DMS53 (cell line): ENCODE measurements at places on chromosomes 5 and 9.

GRCh38 chr5:81609810-81610375 is 141.0 kb downstream of the SSBP2 start:
- DNase-seq: peak; percentile 28

DNA sequence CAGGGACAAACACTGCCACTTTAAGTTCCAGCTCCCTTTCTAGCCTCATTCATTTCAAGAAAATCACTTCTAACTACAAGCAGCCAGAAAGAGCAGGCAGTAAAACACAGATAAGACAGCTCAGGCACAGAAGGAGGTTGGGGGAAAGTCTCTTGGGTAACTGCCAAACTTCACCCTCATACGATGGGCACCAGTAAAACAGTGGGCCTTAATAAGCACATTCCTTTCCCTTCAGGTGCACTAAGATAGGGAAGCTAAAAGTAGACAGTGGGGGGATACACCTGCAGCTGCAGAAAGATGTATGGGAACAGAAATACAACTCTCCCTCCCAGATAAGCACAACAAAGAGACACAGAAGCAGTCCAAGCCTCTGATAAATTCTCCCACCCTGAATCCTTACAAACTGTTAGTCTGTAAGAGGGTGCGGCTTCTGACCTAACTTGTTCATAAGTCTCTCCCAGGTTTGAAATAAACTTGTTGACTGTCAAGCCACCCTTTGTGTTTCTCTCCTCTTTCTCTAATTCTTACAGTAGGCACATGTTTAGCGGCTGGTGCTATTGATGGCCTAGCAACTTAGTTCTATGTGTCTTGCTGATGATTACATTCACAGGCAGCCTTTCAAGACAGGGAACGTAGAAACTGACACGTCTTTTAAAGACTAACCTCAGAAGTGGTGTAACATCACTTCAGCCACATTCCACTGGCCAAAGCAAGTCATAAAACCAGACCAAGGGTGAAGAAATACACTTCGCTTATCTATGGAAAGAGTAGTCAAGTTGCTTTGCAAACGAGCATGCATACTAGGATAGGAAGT is 6.8 kb upstream of the CKS2 start:
- DNase-seq: no peak

DNA sequence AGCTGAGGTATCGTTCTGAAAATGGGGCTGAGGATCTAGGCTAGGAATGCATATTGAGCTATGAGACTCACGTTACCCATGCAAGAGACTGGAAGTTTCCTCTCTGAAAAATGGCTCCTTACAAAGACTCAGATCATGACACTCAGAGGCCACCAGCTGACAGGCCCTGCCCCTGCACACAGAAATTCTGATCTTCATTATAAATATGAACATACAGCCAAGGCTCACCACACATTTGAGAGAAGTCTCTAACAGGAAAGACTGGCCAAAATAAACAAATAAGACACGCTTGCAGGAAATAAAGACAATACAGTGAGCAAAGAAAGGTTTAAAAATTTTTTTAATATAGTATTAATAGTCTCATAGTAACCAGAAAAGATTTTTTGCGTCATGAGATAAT is 365.9 kb downstream of the NFIB start:
- DNase-seq: no peak

- DNase-seq: peak; percentile 94
Observed at GRCh38 chr9:121498150-121498486, 1.5 kb downstream of the GGTA1 start.

GRCh38 chr5:41788941-41789368 is 81.3 kb downstream of the OXCT1 start:
- DNase-seq: no peak

- peak; percentile 16 for DNase-seq
Observed at GRCh38 chr9:93978551-93978950, 23.4 kb upstream of the BARX1 start.

- no peak for DNase-seq
Observed at GRCh38 chr5:16051246-16051755, 128.3 kb downstream of the MARCHF11 start.

GRCh38 chr5:160511280-160511929 is 89.8 kb downstream of the PTTG1 start:
- DNase-seq: no peak

DNA sequence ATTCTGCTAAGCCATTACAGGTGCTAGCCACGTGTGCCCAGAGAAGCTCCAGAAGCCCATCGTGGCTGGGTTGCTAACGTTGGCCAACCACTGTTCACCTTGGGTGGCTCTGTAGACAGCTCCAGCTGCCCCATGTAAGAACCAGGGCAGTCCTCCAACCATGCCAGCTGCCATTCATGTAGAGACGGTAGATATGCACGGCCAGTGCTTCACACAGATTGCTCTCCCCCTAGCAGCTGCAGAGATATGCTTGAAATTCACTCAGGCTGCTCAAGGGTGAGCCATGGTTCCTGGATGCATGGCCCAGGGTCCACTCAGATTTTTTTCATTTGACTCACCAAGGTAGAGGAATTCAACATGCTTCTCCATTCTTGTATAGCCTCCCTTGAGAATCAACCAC is 31.0 kb downstream of the GADD45G start:
- peak; percentile 72 for DNase-seq

- no peak for DNase-seq
Observed at GRCh38 chr5:14146725-14147124, 3.6 kb downstream of the TRIO start.

DNA sequence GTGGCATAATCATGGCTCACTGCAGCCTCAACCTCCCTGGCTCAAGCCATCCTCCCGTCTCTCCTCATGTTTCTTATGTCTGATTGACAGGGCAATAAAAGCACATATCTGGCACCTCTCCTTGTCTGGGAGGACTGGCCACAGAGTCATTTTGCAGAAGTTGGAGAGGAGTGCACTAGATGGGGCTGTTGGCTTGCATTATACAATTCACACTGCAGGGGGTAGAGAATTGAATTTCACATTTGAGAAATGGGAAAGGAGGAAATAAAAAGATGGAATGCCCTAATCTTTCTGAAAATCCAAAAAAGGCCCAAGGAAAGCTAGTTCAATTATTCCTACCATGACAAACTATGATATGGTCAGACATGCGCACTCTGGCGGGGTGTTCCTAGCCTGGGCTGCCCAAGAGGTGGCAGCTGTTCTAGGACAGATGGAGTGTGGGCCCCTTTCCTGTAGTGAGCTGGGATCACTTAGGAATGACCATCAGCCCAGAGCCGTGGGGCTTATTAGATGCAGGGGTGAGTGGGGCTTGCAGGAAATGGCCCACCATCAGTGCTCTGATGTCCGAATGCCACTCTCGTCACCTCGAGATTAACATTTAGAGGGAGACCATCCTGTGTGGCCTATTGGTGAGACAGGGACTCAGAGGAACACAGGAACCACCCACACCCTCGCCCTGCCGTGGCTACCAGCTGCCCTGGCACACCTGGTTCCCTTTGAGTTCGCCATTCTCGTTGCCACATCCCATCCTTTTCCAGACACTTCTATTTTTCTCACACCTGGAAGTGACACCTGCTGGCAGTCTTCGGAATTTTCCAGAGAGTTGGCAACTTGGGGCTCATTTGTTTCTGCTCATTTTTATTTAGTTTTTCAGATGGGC is 21.8 kb upstream of the ANKRD18A start:
- peak; percentile 65 for DNase-seq

- DNase-seq: no peak
Observed at GRCh38 chr5:171495122-171495700, 75.8 kb downstream of the FGF18 start.

DNA sequence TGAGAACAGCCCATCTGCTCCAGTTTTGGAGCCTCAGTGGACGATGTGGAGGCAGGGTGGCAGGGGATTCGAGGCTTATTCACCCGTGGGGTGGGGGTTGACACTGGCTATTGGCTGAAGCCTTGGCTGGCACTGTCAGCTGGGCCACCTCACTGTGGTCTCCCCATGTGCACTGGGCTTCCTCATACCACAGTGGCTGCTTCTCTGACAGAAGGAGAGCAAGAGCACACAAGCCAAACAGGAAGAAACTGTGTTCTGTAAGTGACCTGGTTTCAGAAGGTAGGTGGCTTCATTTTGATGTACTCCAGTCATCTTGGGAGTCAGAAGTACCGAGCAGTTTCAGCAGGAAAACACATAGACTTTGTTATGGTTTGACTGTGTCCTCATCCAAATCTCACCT is 24.7 kb upstream of the CTNND2 start:
- no peak for DNase-seq

GRCh38 chr9:105859428-105860091 is 165.2 kb downstream of the TMEM38B start:
- DNase-seq: no peak

DNA sequence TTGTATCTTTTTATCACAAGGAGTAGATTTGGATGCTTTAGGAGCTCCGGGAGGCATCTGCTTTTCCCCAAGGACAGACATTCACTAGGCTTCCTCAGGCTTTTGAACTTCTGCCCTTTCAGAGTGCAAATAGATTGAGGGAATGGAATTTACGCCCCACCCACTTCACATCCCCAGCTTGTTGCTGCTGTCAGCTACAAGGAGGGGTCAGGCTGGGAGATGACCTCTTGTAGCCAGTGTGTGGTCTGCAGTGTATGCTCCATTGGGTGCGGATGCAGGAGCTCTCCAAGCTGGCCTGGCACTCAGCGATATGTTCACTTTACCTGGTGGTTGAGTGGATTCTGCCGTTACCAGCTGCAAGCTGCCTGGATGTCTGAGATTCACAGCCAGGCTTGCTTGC is 6.4 kb downstream of the TNFSF15 start:
- peak; percentile 14 for DNase-seq

GRCh38 chr5:52804981-52805380 is 17.3 kb downstream of the ITGA1 start:
- no peak for DNase-seq

DNA sequence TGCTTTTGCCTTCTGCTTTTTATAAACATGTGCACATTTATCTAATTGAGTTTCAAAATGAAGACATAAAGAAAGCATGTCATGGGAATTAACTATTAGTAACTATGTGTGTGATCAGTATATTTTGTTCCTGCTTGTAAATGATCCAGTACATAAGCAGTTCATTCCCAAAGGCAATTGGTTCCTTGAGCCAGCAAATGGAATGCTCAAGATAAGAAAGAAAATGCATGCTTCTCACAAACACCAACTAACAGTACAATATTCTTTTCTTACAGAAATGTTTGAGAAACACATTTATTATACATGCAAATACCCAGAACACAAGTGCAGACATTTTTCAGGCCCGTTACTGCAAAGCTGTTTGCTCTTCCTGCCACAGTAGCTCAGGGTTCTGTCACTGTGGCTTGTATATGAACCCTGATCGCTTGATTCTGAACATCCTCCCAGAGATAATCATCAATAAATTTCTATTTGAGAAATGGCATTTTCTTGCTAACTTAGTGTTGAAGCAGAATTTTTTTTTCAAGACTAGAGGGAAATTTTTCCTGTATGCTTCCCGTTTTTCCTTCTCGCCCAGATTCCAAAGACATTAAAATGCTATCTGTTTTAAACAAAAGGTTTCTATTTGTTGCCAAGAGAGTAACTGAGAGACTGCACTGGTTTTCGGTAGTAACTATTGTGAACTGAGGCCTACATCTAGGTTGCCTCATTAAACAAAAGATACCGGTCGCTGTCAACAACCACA is 1.9 kb downstream of the GNAQ start:
- peak; percentile 37 for DNase-seq

- peak; percentile 68 for DNase-seq
Observed at GRCh38 chr9:38437193-38437823, 13.1 kb upstream of the IGFBPL1 start.

- no peak for DNase-seq
Observed at GRCh38 chr9:87682085-87682484, 43.8 kb upstream of the CTSL start.

DNA sequence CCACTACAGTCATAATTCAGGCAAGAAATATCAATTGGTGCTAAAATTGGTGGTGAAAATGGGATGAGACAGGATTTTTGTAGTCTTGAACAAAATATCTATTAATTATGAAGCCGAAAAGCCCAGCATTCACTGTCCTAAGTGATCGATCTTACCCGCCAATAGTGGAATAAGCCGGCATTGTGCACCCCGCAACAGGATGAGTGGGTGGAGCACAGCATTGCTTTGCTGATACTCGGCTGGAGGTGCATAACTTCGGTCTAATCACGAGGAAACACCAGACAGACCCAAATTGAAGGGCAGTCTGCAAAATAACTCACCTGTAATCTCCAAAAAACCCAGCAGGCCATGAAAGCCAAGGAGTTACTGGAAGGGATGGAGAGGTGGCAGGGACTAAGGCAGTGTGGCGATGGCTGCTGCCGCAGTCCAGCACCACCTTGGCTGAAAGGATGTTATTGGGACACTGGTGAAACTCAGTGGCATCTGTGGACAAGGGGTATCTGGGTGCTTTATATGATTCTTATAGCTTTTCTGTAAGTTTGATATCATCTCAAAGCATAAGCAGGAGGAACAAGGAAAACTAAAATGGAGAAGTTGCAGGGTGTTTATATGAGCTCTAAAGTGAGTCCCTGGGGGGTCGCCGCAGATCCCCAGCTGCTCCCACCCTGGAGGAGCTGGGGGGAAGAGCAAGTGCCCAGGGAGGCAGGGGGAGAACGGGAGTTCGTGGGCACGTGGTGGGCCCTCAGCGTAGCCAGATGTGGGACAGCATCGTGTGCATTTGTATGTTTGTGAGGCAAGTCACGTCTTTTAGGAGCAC is 45.2 kb downstream of the AHRR start:
- DNase-seq: no peak

GRCh38 chr5:153592081-153592480 is 101.6 kb downstream of the GRIA1 start:
- no peak for DNase-seq

GRCh38 chr5:131814990-131815389 is 18.2 kb upstream of the FNIP1 start:
- DNase-seq: no peak

GRCh38 chr5:50580506-50580905 is 85.9 kb upstream of the PARP8 start:
- no peak for DNase-seq

DNA sequence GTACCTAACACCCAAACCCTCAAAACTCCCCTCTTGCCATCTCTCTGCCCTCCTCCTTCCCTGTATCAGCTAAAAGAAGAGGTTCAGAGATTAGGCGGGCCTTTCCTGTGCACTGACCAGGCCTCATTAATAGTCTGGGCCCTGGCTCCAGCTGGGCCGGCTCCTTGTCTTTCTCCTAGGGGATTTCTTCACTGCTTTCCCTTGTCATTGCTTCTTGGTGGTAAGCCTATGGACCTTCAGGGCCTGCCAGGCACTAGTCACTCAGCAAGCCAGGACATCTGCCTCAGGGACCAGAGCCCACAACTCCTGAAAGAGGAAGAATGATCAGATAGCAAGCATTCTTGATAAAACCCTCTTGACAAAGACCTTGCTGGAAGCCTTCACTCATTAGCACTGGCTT is 50.9 kb downstream of the MRRF start:
- no peak for DNase-seq
